ENCODE measurements at places on chromosomes 16 and 17. TPM values are rescaled to one million over a fixed set of nuclear protein-coding genes. Genes with fewer than 3 reads are reported as not detected.

The MRM1 gene
- total RNA-seq, result 3.7 TPM

The TUBG1 gene
- total RNA-seq, result 34.8 TPM

DNA sequence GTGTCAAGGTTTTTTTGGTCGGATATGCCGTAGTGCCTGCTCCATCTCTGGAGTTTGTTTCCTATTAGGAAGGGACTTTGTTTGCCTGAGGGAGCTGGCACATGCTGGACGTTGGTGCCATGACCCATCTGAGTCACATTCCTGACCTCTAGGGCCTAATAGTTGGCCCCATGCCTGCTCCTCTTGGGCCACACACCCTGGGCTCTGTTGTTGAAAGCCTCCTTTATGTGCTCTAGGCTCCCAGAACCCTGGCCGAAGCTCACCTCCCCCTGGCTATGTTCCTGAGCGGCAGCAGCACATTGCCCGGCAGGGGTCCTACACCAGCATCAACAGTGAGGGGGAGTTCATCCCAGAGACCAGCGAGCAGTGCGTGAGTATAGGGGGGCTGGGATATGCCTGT is 18.4 kb downstream of the LIMD2 start:
- H3K27me3 ChIP-seq, result no peaks in the 10 kb centered on the region
- no peak overlapping the region for H3K4me3 ChIP-seq
- H3K36me3 ChIP-seq, result no peaks in the 10 kb centered on the region
- peak; percentile 50 for DNase-seq

DNA sequence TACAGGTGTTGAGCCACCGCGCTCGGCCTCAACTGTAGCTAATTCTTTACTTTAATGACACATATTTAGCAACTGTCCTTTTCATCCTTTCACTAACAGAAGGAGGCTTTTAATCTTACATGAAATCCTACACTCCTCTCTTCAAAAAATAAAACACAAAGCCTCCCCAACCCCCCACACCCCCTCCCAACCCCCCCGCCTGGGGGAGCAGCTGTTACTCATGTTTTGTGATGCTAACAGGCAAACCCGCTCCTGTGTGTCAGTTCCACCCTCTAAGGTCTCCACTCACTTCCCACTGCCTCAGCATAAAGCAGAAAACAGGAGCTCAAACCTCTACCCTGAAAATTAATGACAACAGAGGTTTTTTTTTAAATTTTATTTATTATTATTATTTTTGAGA is 55.4 kb upstream of the SLC25A19 start:
- H3K4me3 ChIP-seq, result no peak overlapping the region
- no peak for DNase-seq
- no peaks in the 10 kb centered on the region for H3K27me3 ChIP-seq
- H3K36me3 ChIP-seq, result no peaks in the 10 kb centered on the region
- peaks cover 11% of the 10 kb centered on the region for H3K4me1 ChIP-seq

The RGS11 gene
- 1.1 TPM for total RNA-seq

The CHRNE gene
- 0.79 TPM for total RNA-seq

DNA sequence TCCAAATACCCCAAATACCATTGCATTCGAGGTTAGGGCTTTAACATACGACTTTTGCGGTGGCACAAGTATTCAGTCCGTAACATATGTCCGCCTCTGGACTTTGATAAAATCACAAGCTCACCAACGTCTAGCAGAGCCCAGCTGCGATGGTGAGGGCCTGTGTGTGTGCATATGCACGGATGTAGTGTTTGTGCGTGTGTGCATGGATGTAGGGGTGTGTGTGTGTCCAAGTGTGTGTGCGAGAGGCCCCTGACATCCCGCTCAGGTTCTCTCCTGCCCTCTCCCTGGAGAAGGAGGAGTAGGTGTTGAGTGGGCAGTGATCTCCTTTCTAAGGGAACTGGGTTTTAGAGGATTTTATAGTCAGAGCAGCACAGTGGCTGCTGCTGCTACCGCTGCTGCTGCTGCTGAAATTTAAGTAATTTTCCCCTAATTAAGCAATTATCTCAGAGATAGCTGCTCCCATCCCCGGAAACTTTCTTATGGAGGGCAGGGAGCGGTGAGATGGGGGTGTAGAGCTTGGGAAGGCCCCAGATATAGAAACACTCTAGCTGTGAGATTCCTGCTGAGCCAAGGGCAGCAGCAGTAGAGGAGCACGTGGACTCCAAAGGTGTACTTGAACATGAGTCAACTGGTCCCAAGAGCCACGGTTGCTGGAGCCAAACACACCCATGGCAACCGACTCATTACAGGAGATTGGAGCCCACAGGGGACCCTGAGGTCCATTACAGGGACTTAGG is 121.7 kb upstream of the SDK2 start:
- DNase-seq, result no peak
- no peaks in the 10 kb centered on the region for H3K27me3 ChIP-seq
- H3K4me3 ChIP-seq, result no peak overlapping the region
- H3K4me1 ChIP-seq, result no peaks in the 10 kb centered on the region
- no peak overlapping the region for H3K27ac ChIP-seq

DNA sequence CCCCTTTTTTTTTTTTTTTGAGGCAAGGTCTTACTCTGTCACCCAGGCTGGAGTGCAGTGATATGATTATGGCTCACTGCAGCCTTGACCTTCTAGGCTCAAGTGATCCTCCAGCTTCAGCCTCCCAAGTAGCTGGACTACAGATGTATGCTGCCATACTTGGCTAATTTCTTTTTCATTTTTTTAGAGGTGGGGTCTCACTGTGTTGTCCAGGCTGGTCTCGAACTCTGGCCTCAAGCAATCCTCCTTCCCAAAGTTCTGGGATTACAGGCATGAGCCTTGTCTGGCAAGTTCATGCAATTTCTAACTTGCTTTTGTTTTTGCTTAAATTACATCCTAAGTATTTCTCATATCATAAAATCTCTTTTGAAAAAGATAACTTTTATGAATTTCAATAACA is 33.8 kb upstream of the NFAT5 start:
- no peaks in the 10 kb centered on the region for H3K27me3 ChIP-seq
- H3K4me1 ChIP-seq, result no peaks in the 10 kb centered on the region
- H3K27ac ChIP-seq, result no peak overlapping the region

- no peaks in the 10 kb centered on the region for H3K4me1 ChIP-seq
- no peak overlapping the region for H3K27ac ChIP-seq
- DNase-seq, result no peak
- H3K27me3 ChIP-seq, result no peaks in the 10 kb centered on the region
- H3K4me3 ChIP-seq, result no peak overlapping the region
- no peaks in the 10 kb centered on the region for H3K36me3 ChIP-seq
Measured at GRCh38 chr16:87664792-87665191, 62.5 kb downstream of the JPH3 start.

- no peak overlapping the region for H3K4me3 ChIP-seq
- no peak for DNase-seq
- H3K27me3 ChIP-seq, result no peaks in the 10 kb centered on the region
- H3K27ac ChIP-seq, result no peak overlapping the region
- H3K4me1 ChIP-seq, result no peaks in the 10 kb centered on the region
- H3K36me3 ChIP-seq, result no peaks in the 10 kb centered on the region
Measured at GRCh38 chr16:70163596-70163995, 10.0 kb upstream of the CLEC18C start.

- no peaks in the 10 kb centered on the region for H3K27me3 ChIP-seq
- H3K36me3 ChIP-seq, result no peaks in the 10 kb centered on the region
- DNase-seq, result no peak
- no peak overlapping the region for H3K4me3 ChIP-seq
- no peak overlapping the region for H3K27ac ChIP-seq
Measured at GRCh38 chr16:50273888-50274325, 7.6 kb downstream of the ADCY7 start.

DNA sequence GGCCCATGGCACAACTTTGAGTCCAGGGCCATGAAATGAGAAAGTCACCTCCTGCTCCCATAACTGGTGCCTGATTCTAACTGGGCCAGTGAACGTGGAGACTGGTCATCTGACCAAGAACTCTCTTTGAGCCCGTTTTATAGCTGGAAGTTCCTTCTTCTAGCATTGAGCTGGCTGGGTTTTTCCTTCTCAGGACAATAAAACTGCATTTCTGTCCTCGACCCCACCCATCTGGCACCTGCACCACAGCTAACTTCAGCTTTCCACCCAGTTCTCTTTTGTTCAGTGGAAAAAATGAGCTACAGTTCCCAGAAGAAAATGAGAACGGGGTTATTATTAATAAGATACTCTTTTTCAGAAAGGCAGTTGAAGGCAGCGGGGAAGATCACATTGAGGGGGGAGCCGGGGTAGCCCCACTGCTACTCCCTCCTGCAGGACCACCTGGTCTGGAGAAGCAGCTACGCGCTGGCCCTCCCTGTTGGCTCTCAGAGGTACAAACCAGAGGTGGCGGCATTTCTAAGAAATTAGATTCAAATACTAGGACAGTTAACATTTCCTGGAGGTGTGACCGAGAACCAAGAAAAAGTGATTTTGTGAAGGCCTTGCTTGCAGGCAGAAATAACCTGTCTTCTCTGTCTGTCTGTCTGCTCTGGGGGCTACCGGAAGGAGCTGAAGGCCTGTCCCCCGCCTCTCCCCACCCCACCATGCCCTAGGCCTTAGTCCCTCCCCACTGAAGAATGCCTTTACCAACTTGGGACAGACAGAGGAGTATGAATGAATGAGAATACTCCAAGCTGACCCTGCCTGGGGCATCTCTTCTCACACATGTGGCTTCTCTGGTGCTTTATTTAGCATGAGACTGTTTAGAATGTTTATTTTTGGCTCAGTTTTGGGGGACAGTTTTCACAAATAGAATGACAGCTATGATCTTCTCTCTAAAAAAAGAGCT is 123.9 kb downstream of the XYLT1 start:
- H3K27me3 ChIP-seq, result no peaks in the 10 kb centered on the region
- peak overlapping the region; percentile 38 for H3K27ac ChIP-seq
- no peaks in the 10 kb centered on the region for H3K36me3 ChIP-seq
- H3K4me3 ChIP-seq, result no peak overlapping the region
- DNase-seq, result no peak

DNA sequence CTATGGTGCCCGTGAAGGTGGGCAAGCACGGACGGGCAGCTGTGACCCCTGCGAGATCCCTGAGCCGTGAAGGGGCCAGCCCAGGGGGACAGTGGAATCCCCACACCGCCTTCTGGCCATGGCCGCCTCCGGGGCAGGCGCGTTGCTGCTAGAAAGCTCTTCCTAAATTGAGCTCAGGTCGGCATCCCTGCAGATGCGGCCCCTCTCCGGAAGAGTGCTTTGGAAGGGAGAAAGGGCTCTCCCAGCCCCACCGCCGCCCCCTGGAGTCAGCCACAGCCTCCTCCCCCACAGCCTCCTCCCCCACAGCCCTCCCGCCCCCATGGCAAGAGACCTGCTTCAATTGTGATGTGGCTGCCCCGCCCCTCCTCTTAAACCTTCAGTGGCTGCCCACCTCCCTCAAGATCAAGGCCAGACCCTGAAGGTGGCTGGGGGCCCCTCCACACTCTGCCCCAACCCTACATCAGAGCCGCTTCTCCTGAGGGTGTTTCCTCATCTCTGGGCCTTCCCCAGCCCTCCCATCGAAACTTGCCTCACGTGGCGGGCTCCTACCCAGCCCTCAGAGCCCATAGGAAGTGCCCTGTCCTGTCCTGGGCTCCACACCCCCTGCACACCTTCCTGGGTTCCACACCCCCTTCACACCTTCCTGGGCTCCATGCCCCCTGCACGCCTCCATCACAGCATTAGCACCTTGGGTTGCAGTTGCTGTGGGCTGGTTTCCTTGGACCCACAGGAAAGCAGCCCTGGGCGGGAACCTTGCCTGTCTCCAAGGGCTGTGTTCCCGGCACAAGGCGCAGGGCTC is 5.5 kb upstream of the CBFA2T3 start:
- H3K4me3 ChIP-seq, result no peak overlapping the region
- H3K4me1 ChIP-seq, result no peaks in the 10 kb centered on the region
- no peaks in the 10 kb centered on the region for H3K27me3 ChIP-seq
- DNase-seq, result no peak

- H3K36me3 ChIP-seq, result no peaks in the 10 kb centered on the region
- no peak for DNase-seq
- H3K4me1 ChIP-seq, result no peaks in the 10 kb centered on the region
- H3K27ac ChIP-seq, result no peak overlapping the region
Measured at GRCh38 chr17:6780001-6780400, 4.0 kb downstream of the FBXO39 start.

The SLC52A1 gene
- total RNA-seq, result 0.55 TPM

DNA sequence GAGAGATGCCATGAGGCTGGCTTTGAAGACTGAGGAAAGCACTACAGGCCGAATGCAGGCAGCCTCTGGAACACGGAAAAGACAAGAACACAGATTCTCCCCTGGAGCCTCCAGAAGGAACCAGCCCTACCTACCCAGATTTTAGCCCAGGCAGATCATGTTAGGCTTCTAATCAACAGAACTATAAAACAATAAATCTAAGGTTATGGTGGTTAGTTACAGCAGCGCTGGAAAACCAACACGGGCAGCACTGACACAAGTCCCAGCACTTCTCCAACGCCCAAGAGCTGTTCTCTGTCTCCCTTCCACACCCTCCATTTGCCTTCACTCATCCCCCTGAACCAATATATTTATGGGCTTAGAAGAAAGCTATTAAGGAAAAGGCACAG is 7.5 kb downstream of the ANKRD11 start:
- no peaks in the 10 kb centered on the region for H3K36me3 ChIP-seq
- H3K4me1 ChIP-seq, result no peaks in the 10 kb centered on the region
- no peak overlapping the region for H3K4me3 ChIP-seq
- H3K27me3 ChIP-seq, result no peaks in the 10 kb centered on the region
- peak overlapping the region; percentile 20 for H3K27ac ChIP-seq

DNA sequence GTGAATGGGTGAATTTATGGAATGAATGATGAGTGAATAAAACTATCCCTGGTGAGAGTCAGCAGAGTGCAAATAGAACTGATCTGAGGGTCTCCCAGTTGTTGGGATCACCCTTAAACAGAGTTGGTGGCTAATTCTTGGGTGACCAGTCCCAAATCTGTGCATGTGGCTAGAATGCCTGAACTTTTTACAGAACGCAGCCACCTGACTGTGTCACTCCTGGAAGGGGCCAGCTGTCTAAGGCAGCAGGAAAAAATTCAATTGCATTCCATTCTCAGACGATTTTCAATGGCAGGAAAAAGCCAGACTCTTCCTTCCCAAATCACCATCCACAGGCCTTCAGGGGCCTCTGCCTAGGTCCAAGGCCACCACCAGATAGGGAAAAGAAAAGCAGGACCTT is 43.5 kb downstream of the BEAN1 start:
- H3K4me1 ChIP-seq, result no peaks in the 10 kb centered on the region
- H3K36me3 ChIP-seq, result no peaks in the 10 kb centered on the region
- H3K27ac ChIP-seq, result no peak overlapping the region
- H3K27me3 ChIP-seq, result no peaks in the 10 kb centered on the region

- H3K27ac ChIP-seq, result no peak overlapping the region
- H3K27me3 ChIP-seq, result no peaks in the 10 kb centered on the region
- no peak overlapping the region for H3K4me3 ChIP-seq
- no peaks in the 10 kb centered on the region for H3K36me3 ChIP-seq
- H3K4me1 ChIP-seq, result no peaks in the 10 kb centered on the region
Measured at GRCh38 chr17:20223808-20224328, 214.7 kb downstream of the SPECC1 start.

GRCh38 chr17:28855336-28855679 is 492 bp downstream of the ERAL1 start:
- no peaks in the 10 kb centered on the region for H3K27me3 ChIP-seq
- H3K4me3 ChIP-seq, result peak overlapping the region; percentile 88
- DNase-seq, result no peak
- no peaks in the 10 kb centered on the region for H3K36me3 ChIP-seq
- peak overlapping the region; percentile 75 for H3K27ac ChIP-seq

The NUTF2 gene
- total RNA-seq, result 76.1 TPM

The PIK3R6 gene
- total RNA-seq, result 1.1 TPM

The C1QL1 gene
- not detected for total RNA-seq

All from uterus (tissue), 4 donors.